ENCODE measurements at places on chromosomes 7 and 10. TPM values are rescaled to one million over a fixed set of nuclear protein-coding genes. Genes with fewer than 3 reads are reported as not detected.

DNA sequence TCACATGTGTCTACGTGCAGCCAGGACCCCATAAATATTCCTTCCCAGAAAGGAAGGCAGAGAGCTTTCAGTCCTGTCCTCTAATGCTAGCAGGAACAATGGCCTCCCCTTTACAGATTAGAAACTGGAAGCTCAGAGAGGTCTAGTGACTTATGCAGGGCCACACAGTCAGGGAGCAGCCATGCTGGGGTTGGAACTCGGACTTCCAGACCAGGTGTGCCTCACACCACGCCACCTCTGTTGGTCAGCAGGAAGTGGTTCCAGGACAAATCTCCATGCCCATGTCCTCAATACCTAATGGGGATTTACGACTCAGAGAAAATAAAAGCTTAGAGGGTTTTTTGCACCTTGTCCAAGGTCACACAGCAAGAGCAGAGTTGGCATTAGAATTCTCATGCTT, 378.9 kb downstream of the RPS24 start:
- DNase-seq, result no peak

GRCh38 chr7:81549484-81550016, 220.3 kb downstream of the HGF start:
- DNase-seq, result no peak

- no peak for DNase-seq
Observed at GRCh38 chr10:118729200-118729599, 25.6 kb downstream of the CACUL1 start.

DNA sequence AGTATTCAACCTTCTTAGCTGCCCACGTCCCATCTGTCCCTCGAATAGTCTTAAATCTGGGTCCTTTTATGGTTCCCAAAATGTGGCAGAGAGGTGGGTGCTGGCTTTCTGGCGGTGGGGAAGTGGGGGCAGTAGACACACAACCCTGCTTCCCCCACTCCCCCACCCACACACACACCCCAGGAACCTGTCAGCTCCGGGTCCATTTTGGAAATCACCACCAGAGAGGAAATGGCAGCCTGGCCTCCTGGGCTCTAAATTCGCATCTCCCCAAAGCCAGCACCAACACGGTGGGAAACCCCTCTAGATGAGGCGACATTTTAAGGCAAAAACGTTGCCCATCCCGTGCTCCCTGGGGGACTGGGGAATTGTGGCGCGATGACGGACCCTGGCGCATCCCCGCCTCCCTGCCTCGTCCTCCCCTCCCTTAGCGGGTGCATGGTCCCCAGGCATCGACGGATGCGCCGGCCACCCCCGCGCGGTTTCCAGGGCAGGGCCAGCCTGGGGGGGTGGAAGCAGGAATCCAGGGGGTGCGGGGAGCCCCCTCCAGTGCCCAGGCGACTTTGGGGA, 702 bp downstream of the TMEM130 start:
- DNase-seq, result no peak

GRCh38 chr7:2864999-2865670, 21.0 kb upstream of the GNA12 start:
- peak; percentile 79 for DNase-seq

DNA sequence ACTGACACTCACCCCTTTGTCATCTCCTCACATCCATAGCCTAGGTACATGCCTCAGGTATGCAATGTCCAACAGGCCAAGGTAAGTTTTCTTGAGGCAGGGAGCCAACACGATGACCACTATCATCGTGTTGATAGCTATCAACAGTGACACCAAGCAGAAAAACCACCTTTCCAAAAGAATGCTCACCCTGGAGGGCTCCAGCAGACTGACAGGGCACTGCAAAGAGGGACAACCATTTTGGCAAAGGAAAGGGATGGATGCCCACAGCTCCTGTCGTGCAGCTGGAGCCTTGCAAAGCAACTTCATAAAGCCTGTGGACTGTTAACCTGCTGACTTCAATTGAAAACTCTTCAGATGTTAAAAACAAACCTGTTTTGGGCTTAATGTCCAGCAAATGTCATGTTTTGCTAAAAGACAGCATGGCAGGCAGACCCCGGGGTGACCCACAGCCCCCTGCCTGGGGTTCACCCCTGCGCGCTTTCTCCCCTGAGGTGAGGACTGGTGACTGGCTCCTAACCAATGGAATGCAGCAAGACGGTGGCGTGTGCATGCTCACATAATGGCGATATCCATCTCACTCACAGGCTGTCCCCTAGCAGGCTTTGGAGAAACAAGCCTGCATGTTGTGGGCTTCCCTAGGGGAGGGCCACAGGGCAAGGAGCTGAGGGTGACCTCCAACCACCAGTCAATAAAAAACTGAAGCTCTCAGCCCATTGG, 293.8 kb downstream of the TCERG1L start:
- DNase-seq, result no peak

DNA sequence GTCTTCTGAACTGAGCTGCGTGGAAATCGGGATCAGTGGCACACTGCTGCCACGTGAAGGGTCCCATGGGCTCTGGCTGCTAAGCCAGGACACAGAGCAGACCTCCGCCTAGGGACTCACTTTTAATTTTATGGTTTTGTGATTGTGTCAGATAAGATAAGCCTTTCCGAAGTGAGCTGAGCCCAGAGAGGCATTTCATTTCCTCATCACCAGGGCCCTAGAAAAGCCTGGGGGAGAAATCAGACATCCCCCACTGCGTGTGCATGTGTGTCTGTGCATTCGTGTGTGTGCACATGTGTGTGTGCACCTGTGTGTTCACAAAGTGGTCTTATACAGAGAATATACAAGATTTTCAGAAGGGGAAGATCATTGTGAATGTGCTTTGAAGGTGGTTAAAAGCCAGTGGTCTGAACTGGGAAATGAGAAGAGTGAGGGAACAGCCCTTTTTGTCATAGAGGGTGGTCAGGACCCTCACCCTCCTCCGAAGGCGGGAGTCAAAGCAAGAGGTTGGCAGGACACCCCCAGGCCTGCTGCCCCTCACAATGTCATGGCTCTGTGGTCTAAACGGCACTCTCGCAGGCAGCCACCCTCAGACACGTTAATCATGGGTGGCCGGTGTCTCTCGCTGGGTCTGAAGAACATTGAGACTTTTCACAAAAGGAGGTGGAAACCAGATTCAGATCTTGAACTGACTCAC, 176.1 kb upstream of the PFKP start:
- DNase-seq, result no peak

- DNase-seq, result peak; percentile 42
Observed at GRCh38 chr10:60479305-60480020, 89.8 kb upstream of the ANK3 start.

DNA sequence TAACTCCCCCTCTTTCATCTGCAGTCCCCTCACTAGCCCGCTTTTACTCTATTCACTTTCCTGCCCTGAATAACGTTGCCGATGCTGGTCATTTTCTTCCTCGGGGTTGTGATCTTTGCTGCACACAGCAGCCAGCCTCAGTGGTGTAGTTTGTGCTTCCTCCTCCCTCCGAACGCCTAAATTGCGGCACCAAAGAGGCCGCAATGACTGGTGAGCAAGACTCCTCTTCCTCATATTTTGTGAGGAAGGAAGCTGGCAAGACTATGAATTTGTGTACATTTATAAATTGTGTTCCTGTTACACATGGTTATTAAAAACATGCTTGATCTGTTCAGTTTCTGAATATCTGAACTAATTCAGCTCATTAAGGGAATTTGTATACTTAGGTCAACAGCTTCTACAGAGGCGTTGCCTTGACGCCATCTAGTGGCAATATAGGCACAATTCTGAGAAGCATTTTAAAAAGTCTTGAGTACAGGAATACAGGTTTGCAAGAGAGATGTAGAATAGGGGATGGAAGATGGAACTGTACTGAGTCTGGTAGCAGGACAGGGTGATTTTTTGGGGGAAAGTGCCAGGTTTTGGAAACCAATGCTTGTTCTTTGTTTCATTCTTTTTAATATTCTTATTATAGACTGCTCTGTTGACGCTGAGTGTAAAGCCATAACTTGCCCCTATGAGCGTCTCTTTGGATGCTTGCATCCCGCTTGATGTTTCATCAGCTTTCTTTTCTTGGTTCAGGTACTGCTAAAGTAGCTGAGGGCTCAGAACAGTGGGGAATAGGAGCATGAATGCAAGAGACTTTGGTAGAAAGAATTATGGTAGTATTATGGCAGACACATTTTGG, 4.1 kb upstream of the TAS2R5 start:
- DNase-seq, result peak; percentile 41

Gene FAM180A
- 24.4 TPM for total RNA-seq

Gene NKX1-2
- not detected for total RNA-seq

Gene ADAM22
- total RNA-seq, result 0.51 TPM

Gene ADARB2
- total RNA-seq, result not detected
